ENCODE measurements at places on chromosomes 4 and X. TPM values are rescaled to one million over a fixed set of nuclear protein-coding genes. Genes with fewer than 3 reads are reported as not detected.
A peak's percentile ranks its signal among the peaks of the same experiment; 100 is the strongest.

DNA sequence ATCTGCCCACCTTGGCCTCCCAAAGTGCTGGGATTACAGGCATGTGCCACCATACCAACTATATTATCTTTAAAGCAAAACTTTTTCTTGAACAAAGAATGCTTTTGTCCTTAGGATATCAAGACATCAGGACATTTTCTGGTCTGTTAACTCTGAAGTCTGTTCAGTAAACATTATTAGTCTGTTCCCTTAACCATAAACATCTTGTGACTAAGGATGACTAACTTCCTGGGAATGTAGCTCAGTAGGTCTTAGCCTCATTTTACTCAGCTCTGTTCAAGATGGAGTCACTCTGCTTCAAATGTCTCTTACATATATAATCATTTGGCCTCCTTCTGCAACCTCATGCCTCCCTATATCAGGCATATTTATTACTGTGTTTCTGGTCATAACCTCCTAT lies 122.9 kb downstream of the UBE2NL start:
- H3K36me3 ChIP-seq, result no peaks in the 10 kb centered on the region
- H3K27ac ChIP-seq, result no peak overlapping the region
- no peaks in the 10 kb centered on the region for H3K4me1 ChIP-seq
- H3K4me3 ChIP-seq, result no peak overlapping the region
- no peaks in the 10 kb centered on the region for H3K27me3 ChIP-seq

GRCh38 chr4:6227412-6228157 lies 27.2 kb upstream of the JAKMIP1 start:
- no peak overlapping the region for H3K27ac ChIP-seq
- peaks cover 4% of the 10 kb centered on the region for H3K27me3 ChIP-seq
- no peaks in the 10 kb centered on the region for H3K4me1 ChIP-seq
- no peaks in the 10 kb centered on the region for H3K36me3 ChIP-seq
- H3K4me3 ChIP-seq, result no peak overlapping the region

DNA sequence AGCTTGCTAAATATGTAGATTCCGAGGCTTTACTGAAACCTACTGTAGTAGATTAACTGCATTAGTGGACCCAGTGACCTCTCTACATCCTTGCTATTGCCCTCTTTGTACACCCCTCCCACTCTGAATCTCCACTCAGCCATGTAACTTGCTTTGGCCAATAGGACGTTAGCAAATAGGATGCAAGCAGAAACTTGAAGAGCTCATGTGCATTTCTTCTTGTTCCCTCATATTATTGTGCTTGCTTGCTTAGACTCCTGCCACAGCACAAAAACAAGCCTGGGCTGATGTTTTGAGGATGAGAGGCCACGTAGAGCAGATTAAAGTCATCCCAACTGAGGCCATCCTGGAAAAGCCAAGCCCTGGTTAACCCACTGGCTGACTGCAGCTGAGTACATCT lies 147.9 kb downstream of the HS6ST2 start:
- H3K27ac ChIP-seq, result no peak overlapping the region
- H3K4me1 ChIP-seq, result no peaks in the 10 kb centered on the region
- H3K27me3 ChIP-seq, result peaks cover 2% of the 10 kb centered on the region
- no peak overlapping the region for H3K4me3 ChIP-seq
- no peaks in the 10 kb centered on the region for H3K36me3 ChIP-seq
- no peak for DNase-seq

DNA sequence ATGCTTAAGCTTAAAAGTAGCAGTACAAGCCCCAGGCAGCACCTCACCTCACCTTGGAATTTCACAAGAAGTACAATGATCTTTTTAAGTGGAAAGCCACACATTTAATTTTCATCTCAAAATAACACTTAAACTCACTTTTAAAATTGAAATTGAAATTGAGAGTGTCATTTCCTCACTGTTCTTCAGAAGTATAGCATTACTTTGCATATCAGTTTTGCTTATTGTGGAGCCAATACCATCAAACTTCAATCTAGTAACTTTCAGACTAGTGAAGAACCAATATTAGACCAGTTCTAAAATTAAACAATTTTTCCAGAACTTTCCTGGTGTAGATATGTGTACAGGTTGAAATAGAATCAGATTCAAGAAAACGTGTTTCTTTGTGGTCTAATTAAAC lies 242.4 kb downstream of the NDST4 start:
- no peak for DNase-seq
- no peaks in the 10 kb centered on the region for H3K4me1 ChIP-seq
- H3K4me3 ChIP-seq, result no peak overlapping the region
- H3K27me3 ChIP-seq, result no peaks in the 10 kb centered on the region

GRCh38 chr4:82044141-82044993 lies 329.4 kb downstream of the HNRNPD start:
- H3K4me1 ChIP-seq, result no peaks in the 10 kb centered on the region
- no peaks in the 10 kb centered on the region for H3K36me3 ChIP-seq
- peak; percentile 84 for DNase-seq
- H3K27me3 ChIP-seq, result no peaks in the 10 kb centered on the region
- peak overlapping the region; percentile 56 for H3K4me3 ChIP-seq

DNA sequence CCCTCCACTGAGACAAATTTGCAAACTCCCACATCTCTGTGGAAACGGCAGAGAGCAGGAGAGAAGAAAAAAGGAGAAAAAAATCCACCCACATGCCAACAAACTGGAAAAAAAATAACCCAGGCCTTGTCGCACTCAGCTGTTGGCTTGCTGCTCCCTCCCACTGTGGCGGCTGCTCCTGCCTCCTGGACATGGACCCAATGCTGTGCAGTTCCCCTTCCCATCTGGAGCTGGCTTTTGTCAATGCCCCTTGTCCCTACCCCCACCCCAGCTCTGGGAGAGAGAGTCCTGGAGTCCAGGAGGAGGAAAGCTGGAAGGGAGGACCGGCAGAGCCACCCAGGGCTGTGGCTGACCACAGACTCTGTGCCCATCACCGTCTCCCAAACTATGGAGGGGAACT lies 50.8 kb upstream of the IQSEC2 start:
- no peak overlapping the region for H3K27ac ChIP-seq
- no peaks in the 10 kb centered on the region for H3K4me1 ChIP-seq
- no peak overlapping the region for H3K4me3 ChIP-seq
- peaks cover 19% of the 10 kb centered on the region for H3K27me3 ChIP-seq

DNA sequence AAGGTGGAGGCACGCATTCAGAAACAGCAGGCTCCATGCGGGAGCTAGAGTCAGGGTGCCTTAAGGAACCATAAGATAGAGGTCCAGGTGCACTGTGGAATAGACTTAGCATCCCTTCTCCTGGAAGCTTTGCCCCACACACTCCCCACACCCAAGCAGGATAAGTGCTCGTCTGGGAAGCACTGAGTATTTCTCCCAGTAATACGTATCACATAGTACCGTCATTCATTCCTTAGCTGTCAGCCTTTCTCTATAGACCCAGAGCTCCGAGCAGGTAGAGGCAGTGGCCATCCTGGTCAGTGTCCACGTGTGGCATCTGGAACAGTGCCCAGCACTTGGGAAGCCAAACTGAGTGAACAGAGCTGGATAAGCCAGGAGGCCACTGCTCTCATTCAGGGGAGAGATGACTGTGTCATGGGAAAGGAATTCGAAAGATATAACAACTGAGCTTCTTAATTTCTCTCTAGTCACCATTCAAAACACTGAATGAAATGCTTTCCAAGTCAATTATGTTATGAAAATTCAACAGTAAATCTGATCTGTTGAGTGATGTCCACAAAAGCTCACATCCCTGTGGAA lies 9.9 kb downstream of the APBB2 start:
- no peaks in the 10 kb centered on the region for H3K36me3 ChIP-seq
- H3K27me3 ChIP-seq, result no peaks in the 10 kb centered on the region
- H3K4me3 ChIP-seq, result no peak overlapping the region
- H3K27ac ChIP-seq, result peak overlapping the region; percentile 59

GRCh38 chrX:149830192-149830873 lies 48.6 kb downstream of the MAGEA9 start:
- H3K27ac ChIP-seq, result no peak overlapping the region
- peak; percentile 42 for DNase-seq
- no peaks in the 10 kb centered on the region for H3K36me3 ChIP-seq
- H3K4me1 ChIP-seq, result no peaks in the 10 kb centered on the region

DNA sequence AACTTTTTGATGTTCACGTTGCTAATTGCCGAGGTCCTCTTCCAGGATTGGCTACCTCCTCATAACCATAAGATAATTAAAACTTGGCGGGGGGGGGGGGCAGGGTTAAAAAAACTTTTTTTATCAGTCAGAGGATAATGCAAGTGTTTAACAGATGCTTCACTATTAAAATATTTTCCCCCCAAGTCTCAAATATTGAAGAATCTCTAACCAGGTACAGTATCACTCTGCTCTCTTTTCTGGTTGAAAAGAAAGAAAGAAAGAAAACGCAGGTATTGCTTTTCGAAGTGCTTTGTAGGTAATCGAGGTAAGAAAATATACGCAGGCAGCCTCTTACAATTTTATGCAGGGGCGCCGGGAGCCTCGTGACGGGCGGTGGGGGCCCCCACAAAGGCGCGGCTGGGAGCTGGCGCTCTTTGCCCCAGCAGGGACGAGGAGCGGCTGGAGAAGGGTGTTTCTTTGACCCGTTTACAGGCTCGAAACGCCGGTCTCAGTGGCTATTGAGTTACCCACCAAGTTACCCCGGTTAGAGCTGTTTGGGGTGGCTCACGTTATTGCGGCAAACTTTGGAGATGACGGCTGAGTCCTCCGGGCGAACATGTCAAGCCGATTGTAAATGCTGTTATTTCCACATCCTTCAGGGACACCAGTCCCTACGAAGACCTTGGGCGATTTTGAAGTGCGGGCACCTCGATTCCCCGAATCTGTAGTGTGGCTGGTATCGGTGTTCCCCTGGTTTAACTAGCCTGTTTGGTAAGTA lies 477 bp upstream of the HAND2 start:
- peaks cover 78% of the 10 kb centered on the region for H3K27me3 ChIP-seq
- H3K27ac ChIP-seq, result no peak overlapping the region
- peaks cover 5% of the 10 kb centered on the region for H3K4me1 ChIP-seq
- no peaks in the 10 kb centered on the region for H3K36me3 ChIP-seq
- H3K4me3 ChIP-seq, result no peak overlapping the region
- no peak for DNase-seq

DNA sequence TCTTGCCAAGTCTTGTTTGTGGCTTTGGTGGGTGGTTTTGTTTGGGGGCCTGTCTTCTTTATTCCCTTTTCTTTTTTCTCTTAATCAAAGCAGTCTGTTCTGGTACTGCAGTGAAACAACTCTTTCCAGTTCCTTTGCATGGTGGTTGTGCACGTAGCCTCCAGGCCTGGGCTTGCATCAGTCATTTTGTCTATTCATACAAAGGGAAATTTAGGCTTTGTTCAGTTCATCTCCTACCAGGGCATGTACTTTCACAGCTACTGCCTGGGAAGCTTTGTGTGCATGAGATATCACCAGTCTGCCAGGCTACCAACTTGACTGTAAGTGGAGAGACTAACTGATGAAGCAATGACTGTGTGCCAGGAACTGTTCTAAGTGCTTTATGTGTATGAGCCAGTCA lies 8.5 kb downstream of the TRIM2 start:
- DNase-seq, result no peak
- H3K36me3 ChIP-seq, result no peaks in the 10 kb centered on the region
- H3K4me3 ChIP-seq, result no peak overlapping the region
- no peak overlapping the region for H3K27ac ChIP-seq
- H3K4me1 ChIP-seq, result no peaks in the 10 kb centered on the region
- H3K27me3 ChIP-seq, result no peaks in the 10 kb centered on the region

DNA sequence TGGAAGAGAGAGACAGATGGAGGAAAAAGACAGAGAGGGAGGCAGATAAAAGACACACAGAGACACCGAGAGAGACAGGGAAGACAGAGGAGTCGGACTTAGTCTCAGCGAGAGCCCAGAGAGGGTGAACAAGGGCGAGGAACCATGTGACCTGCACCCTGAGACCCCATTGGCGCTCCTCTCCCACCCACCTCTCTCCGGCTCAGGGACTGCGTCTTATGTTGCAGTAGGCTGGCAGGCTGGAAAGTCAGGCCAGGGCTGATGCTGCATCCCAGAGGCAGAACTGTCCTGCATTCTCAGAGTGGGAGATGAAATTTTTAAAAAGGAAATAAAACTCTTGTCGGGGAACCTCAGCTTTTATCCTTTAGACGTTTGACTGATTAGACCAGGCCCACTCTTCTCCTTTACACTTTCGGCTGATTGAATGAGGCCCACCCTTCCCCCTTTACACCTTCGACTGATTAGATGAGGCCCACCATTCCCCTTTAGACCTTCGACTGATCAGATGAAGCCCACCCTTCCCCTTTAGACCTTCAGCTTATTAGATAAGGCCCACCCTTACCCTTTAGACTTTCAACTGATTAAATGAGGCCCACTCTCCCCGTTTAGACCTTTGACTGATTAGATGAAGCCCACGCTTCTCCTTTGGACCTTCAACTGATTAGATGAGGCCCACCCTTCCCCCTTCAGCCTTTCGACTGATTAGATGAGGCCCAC lies 29.5 kb upstream of the IL3RA start:
- no peak overlapping the region for H3K4me3 ChIP-seq
- no peaks in the 10 kb centered on the region for H3K27me3 ChIP-seq
- no peak overlapping the region for H3K27ac ChIP-seq
- H3K36me3 ChIP-seq, result no peaks in the 10 kb centered on the region
- no peak for DNase-seq

GRCh38 chr4:147370881-147371280 lies 110.0 kb upstream of the EDNRA start:
- no peaks in the 10 kb centered on the region for H3K27me3 ChIP-seq
- DNase-seq, result no peak
- no peak overlapping the region for H3K4me3 ChIP-seq

GRCh38 chr4:144681806-144682205 lies 35.9 kb downstream of the HHIP start:
- no peak overlapping the region for H3K4me3 ChIP-seq
- H3K27me3 ChIP-seq, result no peaks in the 10 kb centered on the region
- no peak overlapping the region for H3K27ac ChIP-seq
- H3K36me3 ChIP-seq, result no peaks in the 10 kb centered on the region
- no peak for DNase-seq

DNA sequence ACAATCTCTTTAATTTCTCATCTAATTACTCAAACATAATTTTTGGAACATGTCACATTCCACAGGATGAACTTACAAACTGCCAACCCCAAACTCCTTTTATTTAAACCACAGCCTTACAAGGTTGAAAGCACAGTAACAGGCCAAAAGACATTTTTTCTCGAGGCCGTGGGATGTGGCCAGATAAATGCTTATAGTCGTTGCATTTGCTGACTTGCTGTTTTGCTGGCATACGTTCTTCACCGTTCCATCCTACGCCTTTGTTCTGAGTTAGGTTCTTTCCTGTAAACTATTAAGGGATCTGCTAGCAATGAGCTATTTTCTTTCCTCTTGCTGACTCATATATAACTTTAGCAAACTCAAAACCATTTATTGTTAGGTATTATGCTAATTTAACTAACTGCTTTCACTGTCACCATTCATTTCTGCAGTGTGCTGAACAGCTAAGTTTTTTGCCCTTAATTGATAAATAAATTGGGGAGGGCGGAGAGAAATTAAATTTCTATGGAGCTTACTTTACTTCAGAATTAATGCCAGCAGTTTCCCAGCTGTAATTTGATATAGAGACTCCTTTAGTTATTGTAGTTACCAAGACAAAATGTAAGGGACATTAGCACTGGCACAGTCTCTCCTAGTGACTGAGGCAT lies 135.1 kb upstream of the PACRGL start:
- H3K36me3 ChIP-seq, result no peaks in the 10 kb centered on the region
- H3K27ac ChIP-seq, result no peak overlapping the region
- DNase-seq, result no peak

The ASMT gene
- 0.22 TPM for total RNA-seq

The PFKFB1 gene
- 0.31 TPM for total RNA-seq

The ARR3 gene
- total RNA-seq, result not detected

The TBC1D8B gene
- total RNA-seq, result 9.7 TPM

The LPAR4 gene
- total RNA-seq, result 0.16 TPM

Data from kidney (tissue), 22 donors.